ENCODE measurements at places on chromosomes 3 and 15.

GRCh38 chr15:40338921-40339620 is 1.7 kb downstream of the CCDC9B start:
- no peak for DNase-seq

DNA sequence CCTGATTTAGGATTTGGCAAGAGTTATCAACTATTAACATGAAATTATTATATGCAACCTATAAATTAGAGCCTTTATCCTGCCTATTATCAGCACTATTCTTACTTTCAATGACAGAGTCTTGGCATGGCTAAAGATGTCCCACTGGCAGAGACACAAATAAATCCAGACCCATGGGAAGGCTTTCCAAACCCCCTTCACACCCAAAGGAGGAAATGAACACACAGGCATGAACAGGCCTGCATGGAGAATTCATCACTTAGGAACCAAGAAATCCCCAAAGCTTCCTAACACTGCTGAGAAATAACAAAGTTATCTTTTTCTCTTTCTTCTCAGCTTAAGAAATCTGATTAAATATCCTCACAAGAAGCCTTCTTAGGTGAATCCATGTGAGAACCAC is 213.9 kb downstream of the OCA2 start:
- DNase-seq, result no peak

DNA sequence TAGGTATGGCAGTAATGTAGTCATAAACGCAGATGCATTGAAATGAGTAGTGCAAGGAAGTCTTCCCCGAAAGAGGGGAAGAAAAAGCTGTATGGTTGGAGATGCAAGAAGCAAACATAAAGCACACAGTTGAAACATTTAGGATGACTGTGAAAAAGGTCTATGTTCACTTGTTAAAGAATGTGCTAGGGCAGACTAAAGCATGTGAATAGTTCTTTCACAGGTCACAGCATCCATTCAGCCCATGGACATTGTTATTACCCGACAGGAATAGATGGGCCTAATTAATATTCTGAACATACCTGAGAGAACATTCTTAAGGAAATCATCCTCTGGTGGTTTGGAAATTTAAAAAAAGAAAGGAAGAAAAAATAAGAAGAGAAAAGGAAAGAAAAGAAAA is 595.2 kb downstream of the ZIC1 start:
- DNase-seq, result no peak

DNA sequence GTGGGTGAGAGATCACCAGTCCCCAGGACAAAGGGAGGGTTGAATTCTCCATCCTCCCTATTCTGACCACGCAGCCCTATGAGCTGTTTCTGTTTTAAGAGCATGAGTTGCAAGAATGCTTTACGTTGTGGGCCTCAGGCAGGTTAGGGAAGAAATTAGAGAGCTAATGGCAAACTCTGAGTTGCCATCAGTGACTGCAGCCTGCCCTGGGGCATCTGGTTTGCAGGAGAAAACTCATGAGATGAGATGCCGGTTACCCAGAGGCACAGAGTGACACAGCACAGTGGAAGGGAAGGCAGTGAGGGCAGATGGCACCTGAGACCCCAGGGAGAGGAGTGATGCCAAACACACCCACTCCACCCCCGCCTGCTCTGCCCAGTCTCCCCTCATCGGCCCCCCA is 265.3 kb downstream of the CD47 start:
- DNase-seq, result no peak

DNA sequence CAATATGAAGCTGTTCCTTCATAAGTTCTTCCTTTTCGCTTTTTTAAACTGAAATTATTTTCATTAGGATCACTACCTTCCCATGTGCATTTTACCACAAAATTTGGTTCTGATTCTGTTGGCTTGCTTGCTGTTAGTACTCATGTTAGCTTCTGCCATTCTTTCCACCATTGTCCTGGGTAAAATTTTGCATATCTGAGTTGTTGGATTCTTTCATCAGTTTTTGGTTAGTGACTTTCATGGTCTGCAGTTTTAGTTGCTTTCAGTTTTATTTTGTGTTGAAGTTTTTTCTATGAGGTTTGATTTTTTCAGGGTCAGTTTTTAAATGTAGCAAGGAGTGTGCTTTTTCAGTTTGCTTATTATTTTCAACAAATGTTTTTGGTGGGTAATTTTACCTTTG is 71.9 kb downstream of the SMAD3 start:
- no peak for DNase-seq

DNA sequence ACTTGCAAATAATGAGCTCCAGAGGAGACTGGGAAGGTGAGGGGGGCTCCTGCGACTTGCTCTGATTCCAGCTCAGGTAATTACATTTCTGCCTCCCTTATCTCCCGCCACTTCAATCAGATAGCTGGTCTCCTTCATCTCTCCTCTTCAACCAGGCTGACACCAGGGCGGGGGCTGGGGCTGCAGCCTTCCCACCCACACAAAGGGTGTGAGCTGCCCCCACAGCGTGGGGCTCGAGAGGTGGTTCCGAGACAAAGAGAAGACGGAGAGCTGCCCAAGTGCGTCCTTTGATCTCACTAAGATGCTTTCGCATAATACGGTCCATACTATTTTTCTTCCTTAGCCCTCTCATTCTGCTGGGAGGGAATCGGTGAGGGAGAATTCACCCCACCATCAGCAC is 139.7 kb downstream of the NSMCE3 start:
- no peak for DNase-seq

DNA sequence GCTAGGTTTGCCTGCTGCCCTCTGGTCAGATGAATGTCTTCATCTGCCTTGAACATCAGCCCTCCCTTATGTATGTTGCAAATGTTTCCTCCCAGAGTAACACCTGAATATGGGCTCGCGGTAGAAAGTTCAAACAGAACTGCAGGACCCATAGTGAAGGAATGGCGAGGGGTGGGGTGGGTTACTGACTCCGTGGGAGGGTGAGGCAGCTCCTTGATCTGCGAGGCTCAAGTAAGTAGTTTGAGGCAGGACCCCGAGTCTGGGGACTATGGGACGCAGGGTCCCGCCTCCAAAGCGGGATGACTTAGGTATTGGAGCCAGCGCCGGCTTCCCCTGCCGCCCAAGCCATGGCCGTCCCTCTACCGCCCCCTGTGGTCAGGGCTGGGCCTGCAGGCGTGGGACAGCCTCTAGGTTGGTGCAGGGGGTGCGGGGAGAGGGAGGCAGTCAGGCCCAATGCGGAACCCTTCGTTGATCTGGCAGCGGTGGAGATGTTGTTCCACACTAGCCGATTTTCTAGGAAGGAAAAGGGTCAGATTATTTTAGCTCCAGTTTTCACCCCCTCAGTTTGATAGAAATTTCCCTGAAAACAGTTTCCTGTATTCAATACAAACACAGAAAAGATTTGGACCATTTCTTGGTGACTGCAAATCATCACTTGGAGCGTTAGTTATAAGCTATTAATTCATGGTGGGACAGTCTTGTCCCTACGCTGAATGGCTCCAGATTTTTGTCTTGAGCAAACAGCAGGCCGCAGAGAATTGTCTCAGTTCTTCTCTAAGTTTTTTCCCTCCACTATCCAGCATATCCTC is 72.3 kb downstream of the CORO2B start:
- no peak for DNase-seq

GRCh38 chr3:124542214-124542869 is 187.9 kb upstream of the UMPS start:
- no peak for DNase-seq

DNA sequence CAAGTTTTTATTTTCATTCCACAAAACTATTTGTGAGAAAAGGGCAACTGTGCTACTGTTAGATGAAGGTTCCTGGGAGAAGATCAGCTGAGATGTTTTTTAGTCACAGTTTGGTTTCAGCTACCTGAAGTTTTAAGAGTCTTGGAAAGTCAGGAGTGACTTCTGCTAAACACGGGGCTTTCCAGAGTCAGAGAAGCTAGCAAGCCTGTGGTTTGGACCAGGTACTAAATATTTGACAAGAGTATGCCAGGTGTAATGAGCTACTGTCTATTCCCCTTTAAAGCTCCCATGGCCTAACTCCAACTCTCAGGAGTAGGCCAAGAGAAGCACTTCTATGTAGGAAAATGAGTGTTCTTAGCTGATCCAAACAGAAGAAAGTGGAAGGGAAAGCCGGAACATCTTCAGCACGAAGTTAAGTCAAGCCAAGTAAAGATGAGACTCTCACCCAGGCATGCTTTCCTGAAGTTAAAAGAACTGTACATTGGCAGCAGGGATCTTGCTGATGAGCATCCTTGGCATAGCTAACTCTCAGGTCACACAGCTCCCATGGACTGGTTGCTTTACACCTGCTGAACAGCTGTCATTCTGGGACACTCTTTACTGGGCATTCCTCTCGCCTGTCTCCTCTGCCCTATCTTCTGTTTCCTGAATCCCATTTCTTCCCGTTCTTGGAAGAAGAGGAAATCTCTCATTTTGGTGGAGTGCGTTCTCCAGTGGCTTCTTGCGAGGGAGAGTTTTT is 22.5 kb downstream of the TM4SF18 start:
- no peak for DNase-seq

DNA sequence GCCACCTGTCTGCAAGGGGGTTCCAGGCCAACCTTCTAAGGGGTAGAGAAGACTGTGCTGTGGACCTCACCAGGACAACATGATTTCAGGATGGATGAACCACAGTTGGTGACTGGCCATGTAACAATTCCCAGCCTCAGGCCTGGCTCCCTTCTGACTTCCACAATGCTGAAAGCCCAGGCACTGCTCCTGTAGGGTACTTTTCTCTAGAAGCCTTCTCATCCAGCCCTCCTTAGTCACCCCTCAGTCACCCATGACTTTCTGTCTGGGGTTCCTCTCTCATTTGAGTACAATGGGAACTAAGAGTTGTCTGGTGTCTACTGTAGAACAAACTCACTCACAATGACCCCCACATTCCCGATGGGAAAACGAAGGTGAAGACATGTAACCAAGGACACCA is 8.6 kb downstream of the ALS2CL start:
- no peak for DNase-seq

DNA sequence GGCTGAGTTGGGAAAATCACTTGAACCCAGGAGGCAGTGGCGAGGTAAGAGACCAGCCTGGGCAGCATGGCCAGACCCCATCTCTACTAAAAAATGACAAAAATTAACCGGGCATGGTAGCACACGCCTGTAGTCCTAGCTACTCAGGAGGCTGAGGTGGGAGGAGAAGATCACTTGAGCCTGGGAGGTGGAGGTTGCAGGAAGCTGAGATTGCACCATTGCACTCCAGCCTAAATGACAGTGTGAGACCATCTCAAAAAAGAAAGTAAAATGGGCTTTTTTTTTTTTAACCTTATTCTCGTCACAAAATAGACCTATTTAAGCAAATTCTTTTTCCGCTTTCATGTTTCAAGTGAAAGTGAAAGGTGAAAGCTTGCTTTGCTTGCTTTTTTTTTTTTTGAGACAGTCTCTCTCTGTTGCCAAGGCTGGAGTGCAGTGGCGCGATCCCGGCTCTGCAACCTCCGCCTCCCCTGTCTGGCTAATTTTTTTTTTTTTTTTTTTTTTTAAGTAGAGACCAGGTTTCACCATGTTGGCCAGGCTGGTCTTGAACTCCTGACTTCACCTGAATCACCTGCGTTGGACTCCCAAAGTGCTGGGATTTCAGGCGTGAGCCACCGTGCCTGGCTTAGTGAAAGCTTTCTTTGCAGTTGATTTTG is 3.6 kb downstream of the PDIA3 start:
- no peak for DNase-seq

DNA sequence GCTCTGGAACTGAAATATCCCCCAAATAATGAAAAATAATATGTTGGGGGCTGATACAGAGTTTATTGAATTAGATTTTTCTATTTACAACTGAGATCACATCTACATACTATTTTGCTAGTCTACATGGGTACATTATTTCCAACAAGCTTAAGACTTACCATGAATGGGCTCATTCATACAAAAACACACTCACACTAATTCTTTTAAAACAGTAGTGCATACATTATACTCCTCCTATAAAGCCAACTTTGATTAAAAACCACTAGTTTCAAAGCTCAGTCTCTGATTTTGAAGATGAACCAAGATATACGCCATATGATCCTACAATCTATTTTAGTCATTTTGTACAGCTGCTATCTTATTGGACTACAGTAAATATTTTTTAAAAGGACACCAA is 24.9 kb downstream of the TSPAN3 start:
- DNase-seq, result no peak

DNA sequence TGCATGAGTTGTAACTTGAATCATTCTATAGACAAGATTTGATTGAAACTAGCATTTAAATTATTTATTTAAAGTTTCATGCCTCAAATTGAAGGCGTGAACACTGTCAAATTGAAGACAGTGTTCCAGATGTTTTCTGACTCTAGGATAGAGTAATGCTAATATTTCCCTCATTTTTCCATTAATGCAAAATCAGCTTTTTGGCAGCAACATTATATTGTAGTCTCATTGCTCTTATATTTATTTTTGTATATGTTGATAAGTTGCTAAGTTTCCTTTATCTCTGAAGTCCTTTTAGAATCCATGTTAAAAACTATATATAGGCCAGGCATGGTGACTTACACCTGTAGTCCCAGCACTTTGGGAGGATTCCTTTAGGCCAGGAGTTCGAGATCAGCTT is 4.8 kb downstream of the FANCI start:
- no peak for DNase-seq

GRCh38 chr3:128623762-128624176 is 26.8 kb downstream of the RPN1 start:
- DNase-seq, result no peak

Data from NCI-H146 (cell line).